ENCODE measurements at places on chromosomes 2 and 18. TPM values are rescaled to one million over a fixed set of nuclear protein-coding genes. Genes with fewer than 3 reads are reported as not detected.

- ATAC-seq: no peak
Observed at GRCh38 chr18:72539901-72540300, 4.2 kb downstream of the CBLN2 start.

The MAP2 gene
- 300 TPM for total RNA-seq

DNA sequence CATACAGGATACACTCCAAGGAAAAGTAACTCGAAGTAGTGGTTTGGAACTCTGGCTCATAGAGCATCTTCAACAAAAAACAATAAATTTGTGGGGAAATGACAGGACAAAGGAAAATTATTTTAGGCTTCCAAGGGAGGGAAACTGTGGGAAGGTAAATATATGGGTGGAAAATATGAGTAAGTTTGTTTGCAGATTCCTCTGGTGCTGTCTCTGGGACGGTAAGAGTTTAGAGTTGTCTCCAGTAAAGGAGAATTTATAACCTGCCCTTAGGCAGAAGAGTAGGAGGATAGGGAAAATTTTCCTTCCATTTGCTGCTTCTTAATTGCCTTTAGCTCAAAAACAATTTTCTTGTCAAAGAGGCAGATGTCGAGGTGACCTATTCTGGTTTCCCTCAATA lies 19.3 kb downstream of the HNMT start:
- ATAC-seq: no peak

DNA sequence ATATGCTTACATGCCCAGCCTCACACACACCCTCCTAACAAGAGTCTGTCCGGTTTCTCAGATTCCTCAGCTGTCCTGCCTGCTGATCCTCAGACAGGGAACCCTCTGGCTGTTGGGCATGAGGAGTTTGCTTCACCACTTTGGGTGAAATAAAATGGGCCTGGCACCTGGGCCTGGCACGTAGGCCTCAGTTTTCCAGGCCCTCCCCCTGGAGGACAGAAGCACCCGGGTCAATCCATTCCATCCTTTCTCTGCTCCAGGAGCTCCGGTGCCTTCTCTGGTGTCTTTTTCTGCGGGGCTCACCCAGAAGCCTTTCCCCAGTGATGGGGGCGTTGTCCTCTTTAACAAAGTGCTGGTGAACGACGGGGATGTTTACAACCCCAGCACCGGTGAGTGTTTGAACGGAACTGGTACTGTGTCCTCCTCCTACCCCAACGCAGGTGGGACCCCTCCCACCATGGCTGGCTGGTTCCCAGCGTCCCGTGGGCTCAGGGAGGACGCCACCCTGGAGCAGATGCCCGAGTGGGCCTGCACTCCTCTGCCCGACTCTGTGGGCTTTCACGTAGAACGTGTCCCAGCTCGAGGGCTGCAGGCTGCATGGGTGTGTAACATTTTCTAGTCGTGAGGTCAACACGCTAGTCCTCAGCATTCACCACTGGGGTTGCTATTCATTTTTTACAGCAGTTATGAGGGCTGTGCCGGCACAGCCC lies 62.8 kb downstream of the EMILIN2 start:
- no peak for ATAC-seq

GRCh38 chr18:27500531-27500930 lies 315.4 kb upstream of the CHST9 start:
- ATAC-seq: no peak

The SGPP2 gene
- 3.1 TPM for total RNA-seq

DNA sequence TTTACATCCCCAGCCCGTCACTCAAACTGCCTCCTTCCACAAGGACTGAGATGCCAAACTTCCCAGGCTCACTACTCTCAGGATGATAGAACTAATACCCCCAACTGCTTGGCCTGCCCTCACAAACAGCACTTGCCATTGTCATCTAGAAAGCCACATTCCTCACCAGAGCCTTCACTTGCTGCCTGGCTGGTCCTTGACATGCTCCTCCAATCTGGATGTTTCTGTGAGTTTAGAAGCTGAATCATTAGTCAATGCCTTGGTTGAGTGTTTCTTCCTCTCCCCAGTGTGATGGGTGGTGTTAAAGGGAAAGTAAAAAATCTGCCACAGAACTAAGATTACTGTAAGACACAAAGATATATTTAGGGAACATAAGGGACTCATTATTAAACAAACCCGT lies 52.5 kb downstream of the MARCHF4 start:
- ATAC-seq: no peak

The MAPK4 gene
- total RNA-seq: 10.3 TPM

Measured in motor neuron (in vitro differentiated cells).